ENCODE measurements at places on chromosomes 16 and 17. TPM values are rescaled to one million over a fixed set of nuclear protein-coding genes. Genes with fewer than 3 reads are reported as not detected.

The TRIM72 gene
- not detected for total RNA-seq

The SP6 gene
- total RNA-seq, result not detected

The G6PC3 gene
- total RNA-seq, result 51.4 TPM

The SAMD14 gene
- 10.7 TPM for total RNA-seq

The ZG16 gene
- total RNA-seq, result not detected

The TMC5 gene
- total RNA-seq, result 0.26 TPM

The RHBDL1 gene
- total RNA-seq, result 2.1 TPM

The ANKRD40CL gene
- not detected for total RNA-seq

The KRTAP9-8 gene
- total RNA-seq, result not detected

The MARCHF10 gene
- total RNA-seq, result not detected

The CLEC16A gene
- 12.7 TPM for total RNA-seq

The PRRT2 gene
- 26.6 TPM for total RNA-seq

The ATP2A3 gene
- total RNA-seq, result 5.0 TPM

The EMP2 gene
- 20.4 TPM for total RNA-seq

The AMZ2 gene
- 64.0 TPM for total RNA-seq

The OR3A3 gene
- not detected for total RNA-seq

The SCNN1G gene
- total RNA-seq, result 0.13 TPM

The ADAD2 gene
- not detected for total RNA-seq

The ASGR1 gene
- 1.0 TPM for total RNA-seq

The VTN gene
- 1.4 TPM for total RNA-seq

The MYH8 gene
- not detected for total RNA-seq

The KRTAP3-1 gene
- total RNA-seq, result not detected

The PERCC1 gene
- not detected for total RNA-seq

The PABPN1L gene
- total RNA-seq, result not detected

The KRTAP4-6 gene
- total RNA-seq, result not detected

The GAS2L2 gene
- total RNA-seq, result not detected

The CDH1 gene
- total RNA-seq, result 1.8 TPM

The PALB2 gene
- total RNA-seq, result 14.7 TPM

The KRTAP2-2 gene
- total RNA-seq, result not detected

The MC1R gene
- total RNA-seq, result 4.9 TPM

The MAP2K6 gene
- 2.2 TPM for total RNA-seq

The C16orf90 gene
- not detected for total RNA-seq

The MYO15B gene
- total RNA-seq, result 8.4 TPM

The CBX8 gene
- total RNA-seq, result 5.0 TPM

The WNT9B gene
- not detected for total RNA-seq

The CDH15 gene
- total RNA-seq, result 2.4 TPM

The CD300LD gene
- not detected for total RNA-seq

Measured in epithelial cell of alveolus of lung (primary cell).